ENCODE measurements at places on chromosomes 7 and 10. TPM values are rescaled to one million over a fixed set of nuclear protein-coding genes. Genes with fewer than 3 reads are reported as not detected.

- DNase-seq = no peak
These were observed 470.8 kb upstream of the ZMIZ1 start for GRCh38 chr10:78597796-78598555.

DNA sequence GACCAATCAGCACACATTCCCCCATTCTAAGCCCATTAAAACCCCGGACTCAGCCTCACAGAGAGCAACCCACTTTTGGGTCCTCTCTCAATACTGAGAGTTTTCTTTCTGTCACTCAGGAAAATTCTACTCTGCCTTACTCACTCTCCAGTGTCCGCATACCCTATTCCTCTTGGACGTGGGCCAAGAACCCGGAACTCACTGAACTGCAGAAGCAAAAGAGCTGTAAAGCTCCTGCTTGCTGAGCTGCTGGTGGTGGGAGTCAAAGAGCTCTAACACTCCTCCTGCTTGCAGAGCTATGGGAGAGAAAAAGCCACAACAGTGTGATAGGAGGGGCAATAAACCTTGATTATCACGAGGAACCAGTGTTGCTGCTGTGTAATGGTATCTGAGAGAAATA lies 386.9 kb downstream of the POM121L12 start:
- DNase-seq = no peak

GRCh38 chr7:50276483-50276882 lies 28.0 kb upstream of the IKZF1 start:
- DNase-seq = no peak

DNA sequence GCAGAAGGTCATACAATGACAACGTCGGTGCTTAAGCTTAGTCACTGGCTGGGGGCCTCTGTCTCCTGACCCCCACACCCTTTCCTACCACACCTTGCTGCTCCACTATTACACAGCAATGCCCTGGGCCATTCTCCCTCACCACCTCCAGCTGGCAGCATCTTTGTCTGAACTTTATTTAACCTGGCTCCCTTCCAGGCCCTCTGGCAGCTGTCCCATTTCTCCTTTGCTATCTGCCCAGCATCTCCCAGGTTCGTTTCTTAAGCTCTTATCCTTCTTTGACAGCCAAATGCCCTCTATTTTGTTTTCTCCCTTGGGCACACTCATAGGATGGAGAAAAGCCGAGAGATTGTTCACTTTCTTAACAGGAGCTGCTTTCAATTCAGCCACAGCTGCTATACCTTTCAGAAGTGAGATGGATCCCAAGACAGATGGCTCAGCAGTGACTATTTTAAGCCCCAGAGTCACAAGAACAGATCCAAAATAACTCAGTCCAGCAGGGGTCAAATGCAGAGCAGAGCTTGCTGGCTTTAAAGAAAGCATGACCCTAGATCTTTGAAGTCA lies 1277.1 kb upstream of the AUTS2 start:
- DNase-seq = peak; percentile 50

SLC16A9 gene
- polyA plus RNA-seq = 0.01 TPM

UNCX gene
- polyA plus RNA-seq = not detected

- DNase-seq = no peak
These were observed 53.2 kb downstream of the TFAM start for GRCh38 chr10:58438340-58438871.

SPDYE2B gene
- not detected for polyA plus RNA-seq

GRCh38 chr7:154874409-154875113 lies 128.4 kb downstream of the PAXIP1 start:
- DNase-seq = no peak

- DNase-seq = no peak
These were observed 158.0 kb downstream of the CDH23 start for GRCh38 chr10:71554671-71555070.

- DNase-seq = no peak
These were observed 256.1 kb downstream of the ZMYND11 start for GRCh38 chr10:391305-391704.

GRCh38 chr7:91206361-91206960 lies 57.8 kb upstream of the FZD1 start:
- DNase-seq = no peak

NPTX2 gene
- 8.3 TPM for polyA plus RNA-seq

- no peak for DNase-seq
These were observed 2.8 kb downstream of the GPR15LG start for GRCh38 chr10:84176351-84176750.

GRCh38 chr10:114711176-114711868 lies 53.2 kb upstream of the ABLIM1 start:
- DNase-seq = no peak

- no peak for DNase-seq
These were observed 8.7 kb upstream of the VDAC2 start for GRCh38 chr10:75201793-75202307.

DNA sequence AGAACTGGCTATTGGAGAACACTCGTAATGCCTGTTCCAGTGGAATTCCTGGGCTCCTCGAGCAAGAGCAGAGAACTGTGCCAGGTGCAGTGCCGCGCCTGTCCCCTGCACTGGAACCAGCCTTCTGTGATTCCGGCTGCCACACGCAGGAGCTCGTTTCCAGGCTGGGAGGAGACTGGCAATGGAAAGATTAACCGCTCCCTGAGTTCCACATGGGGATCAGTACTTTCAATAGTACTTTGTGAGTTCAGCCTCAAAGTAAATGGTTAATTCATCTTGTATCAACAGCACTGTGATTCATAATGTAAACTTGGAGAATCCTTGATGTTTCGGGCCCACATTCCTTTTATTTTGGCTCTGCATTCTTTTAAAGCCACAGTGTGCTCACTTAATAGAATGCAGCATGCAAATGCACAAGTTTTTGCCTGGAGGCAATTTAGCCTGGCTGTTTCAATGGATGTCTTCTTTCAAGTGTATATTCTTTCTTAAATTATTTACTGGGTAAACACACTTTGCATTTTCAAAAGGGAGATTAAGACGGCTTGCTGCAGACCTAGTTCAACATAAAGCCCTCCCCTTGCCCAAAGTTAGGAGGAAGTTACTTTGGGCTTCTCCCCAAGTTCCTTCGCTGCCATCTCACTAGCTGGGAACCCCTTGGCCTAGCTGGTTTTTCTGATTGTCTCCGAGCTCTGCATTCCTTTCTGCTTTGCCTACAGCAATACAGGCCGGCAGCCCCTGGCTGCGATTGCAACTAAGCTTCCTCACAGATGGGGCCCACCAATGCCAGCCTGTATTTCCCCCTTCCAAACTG lies 138.1 kb upstream of the TCF7L2 start:
- DNase-seq = no peak

ZNF503 gene
- polyA plus RNA-seq = 1.1 TPM

AGAP3 gene
- polyA plus RNA-seq = 44.7 TPM

PAX4 gene
- not detected for polyA plus RNA-seq

DNA sequence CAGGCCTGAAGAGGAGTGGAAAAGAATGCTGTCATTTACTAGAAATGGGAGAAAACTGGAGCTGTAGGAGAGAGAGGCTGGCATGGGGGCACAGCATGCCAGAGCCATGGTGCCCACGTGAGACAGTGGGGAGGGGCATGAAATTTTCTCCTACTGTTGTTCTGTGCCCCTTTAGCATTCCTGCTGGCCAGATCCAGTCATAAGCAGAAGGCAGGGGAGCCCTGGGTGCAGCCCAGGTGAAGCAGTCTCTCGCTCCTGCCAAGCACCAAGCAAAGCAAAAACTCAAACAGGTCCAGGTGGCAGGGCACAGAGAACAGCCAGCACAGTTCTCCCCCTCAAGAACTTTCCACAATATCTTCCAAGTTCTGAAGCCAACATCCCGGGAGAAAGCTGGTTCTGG lies 383.2 kb downstream of the TCERG1L start:
- no peak for DNase-seq

DNA sequence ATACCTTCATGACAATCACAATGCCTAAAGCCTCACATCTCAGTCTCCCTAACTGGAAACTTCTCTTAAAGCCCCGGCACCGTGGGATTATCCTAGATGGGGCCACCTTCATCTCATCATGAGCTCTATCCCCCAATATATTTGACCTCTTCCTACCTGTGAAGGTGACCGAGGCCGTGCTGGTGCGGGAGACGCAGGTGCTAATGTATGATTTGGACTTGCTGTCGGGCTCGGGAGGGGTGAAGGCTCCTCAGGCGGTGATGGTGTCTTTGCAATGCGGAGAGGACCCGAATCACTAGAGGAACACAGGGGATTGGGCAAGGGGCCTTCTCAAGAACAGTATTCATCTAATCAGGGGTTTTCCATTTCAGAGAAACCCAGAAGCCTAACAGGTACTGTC lies 168.4 kb downstream of the AMPH start:
- no peak for DNase-seq

GRCh38 chr10:123446449-123447156 lies 219.6 kb upstream of the GPR26 start:
- no peak for DNase-seq

GNG11 gene
- polyA plus RNA-seq = 9.1 TPM

DNA sequence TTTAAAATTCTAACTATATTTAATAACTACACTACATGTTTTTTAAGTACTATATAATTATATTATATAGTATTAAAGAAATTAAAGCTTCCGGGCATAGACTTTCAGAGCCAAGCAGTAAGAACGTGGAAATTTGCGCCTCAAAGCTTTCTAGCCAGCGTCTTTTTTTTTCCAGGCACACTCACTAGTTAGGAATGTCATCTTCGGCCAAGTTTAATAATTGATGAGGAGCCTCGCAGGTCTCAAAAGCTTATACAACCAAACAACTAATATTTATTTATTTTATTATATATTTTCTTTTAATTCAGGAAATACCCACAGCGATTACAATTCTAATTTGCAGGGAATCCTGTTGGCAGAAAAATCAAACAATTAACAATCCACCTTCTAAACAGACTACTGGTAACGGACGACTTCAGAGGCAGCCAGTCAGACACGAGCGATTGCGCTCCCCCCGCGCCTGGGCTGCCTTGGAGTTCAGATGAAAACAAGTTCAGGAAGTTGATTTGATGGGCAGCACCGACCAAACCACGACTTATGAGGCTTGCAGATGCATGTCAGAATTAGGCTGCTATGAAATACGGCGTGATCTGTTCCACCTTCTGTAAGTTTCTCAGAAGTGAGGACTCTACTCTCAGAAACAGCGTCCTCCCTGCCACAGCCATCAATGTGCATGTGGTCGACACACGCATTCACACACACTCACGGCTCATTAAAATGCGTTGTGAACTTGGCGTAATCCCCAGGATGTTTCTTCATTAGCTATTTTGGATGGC lies 431.8 kb upstream of the MGMT start:
- DNase-seq = peak; percentile 73

GRCh38 chr7:47537716-47538675 lies 43.9 kb downstream of the TNS3 start:
- no peak for DNase-seq

FEZF1 gene
- polyA plus RNA-seq = not detected

CNNM1 gene
- not detected for polyA plus RNA-seq

DNA sequence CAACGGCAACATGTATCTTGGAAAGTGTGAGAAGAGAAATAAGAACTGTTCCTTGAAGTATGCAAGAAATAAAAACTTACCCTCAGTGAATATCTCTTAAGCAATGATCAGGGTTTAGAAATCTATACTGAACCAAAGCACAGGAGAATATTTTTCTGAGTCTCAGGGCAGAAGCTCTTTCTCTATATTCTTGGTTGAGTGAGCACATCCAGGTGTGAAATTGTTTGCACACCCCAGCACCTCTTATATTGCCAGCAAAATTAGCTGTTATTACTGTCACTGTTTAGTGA lies 8.4 kb downstream of the DLX6 start:
- no peak for DNase-seq

GRCh38 chr10:112475575-112476218 lies 28.7 kb downstream of the VTI1A start:
- DNase-seq = no peak

DNA sequence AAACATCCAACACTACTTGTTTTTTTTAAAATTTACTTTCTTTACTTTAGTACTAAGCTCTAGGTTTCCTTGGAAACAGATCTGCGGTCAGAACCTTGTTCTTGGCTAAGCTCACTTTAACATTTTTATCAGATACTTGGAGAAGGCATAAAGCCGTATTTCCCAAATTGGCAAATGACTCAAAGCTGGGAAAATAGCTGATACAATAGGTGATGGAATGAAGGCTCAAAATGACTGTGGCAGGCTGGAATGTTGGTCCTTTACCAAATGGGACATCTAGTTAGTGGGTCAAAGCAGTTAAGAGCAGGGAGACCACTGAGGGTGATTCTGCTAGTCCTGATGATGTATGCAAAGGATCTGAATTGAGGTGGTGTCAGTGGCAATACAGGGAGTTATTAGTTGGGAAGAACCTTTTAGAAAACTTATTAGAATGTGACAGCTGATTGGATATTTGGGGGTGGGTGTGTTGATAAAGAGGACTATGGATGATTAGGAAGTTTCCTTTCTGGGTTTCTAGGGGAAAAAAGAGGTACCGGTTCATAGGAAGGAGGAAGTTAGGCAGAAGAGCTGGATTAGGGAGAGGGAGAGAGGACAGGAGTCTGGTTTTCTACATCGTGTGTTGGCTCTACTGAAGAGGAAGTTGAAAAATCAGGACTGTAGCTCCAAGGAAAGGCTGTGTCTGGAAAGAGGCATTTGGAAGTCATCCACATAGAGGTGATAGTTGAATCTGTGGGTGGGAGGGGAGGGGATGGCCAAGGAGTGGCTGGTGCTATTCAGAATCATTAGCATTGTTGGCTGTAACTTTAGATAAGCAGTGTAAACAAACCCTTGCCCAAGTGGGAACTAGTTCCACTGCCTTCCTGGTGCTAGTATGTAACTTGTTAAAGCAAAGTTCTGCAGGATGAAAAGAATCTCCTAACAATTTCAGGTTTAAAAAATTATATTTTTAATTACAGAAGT lies 13.1 kb downstream of the PLCE1 start:
- no peak for DNase-seq

GRCh38 chr10:72123616-72124015 lies 35.3 kb upstream of the SPOCK2 start:
- DNase-seq = no peak

JAKMIP3 gene
- polyA plus RNA-seq = 0.86 TPM

GRCh38 chr7:125892434-125892833 lies 962.8 kb upstream of the POT1 start:
- DNase-seq = no peak

DNA sequence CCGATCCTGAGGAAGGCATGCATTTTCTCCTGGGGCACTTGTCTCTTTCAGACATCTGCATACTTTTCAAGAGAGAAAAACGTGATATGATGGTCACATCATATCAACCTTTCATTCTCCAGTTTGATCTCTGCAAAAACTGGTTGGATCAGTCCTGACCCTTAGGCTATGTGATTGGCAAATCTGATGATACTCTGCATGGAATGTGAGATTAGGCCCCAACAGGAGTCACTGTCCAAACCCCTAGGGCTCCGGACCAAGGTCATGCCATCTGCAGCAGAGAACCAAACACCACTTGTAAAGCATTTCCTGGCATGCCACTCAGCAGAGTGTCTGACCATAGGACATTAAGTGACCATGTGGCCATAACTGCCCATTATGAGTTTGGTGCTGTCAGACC lies 8.6 kb downstream of the GCK start:
- no peak for DNase-seq

DNA sequence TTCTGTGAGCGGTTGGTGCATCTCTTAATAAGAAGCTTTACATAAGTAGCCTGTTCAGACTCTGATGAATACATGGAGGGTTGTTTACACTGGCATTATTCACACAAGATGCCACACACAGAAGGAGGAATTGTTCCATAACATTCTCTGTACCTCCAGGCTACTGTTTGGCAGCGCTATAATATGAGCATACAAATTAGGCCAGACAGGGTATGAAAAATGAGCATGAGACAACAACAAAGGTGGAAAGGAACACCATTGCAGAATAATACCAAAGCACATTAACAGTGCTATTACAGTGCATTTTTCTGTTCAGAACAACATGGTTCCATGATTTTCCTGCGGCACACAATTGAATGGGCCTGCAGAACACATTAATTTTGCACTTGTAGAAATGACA lies 417.2 kb upstream of the C7orf33 start:
- DNase-seq = no peak

Measured in psoas muscle (tissue), 8 donors.